ENCODE measurements at places on chromosomes 12 and 14.

GRCh38 chr12:46126050-46126727 lies 135.8 kb upstream of the SCAF11 start:
- peak; percentile 34 for DNase-seq

- no peak for DNase-seq
These were observed 9.8 kb downstream of the CHPT1 start for GRCh38 chr12:101707131-101707782.

DNA sequence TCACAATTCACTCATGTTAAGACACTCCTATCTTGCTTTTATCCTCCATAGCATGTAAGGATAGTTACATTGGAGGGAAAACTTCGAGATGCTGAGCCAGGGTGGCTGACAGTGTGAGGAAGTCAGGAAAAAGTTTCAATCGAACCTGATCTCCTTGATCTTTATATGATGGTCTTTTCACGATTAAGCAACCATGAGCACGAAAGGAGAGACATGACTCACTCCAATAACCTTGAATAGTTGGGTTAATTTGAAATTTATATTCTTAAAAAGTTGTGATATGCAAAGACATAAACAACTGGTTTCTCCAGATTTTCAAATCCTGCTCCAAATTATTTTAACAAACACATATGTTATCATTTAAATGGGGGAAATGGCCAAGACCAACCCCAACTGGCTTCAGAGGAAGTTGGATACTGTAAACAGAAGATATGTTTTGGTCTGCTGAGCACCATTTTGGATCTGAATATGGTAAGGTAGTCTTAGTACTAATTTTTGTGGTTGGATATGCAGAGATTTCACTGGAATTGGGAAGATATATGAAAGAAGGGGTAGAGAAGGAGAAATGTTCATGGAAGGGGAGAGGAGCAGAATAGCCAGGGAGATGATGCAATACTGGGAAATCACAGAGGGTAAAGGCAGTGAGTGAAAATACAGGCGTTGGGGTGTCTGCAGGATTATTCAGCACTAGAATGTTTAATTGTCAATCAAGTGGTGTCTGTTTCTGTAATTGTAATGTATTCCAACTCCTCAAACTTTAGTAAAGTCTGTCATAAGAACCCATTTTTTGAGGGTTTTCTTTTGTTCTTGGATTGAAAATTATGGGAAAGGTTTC lies 185.2 kb upstream of the SLC38A2 start:
- DNase-seq: no peak

DNA sequence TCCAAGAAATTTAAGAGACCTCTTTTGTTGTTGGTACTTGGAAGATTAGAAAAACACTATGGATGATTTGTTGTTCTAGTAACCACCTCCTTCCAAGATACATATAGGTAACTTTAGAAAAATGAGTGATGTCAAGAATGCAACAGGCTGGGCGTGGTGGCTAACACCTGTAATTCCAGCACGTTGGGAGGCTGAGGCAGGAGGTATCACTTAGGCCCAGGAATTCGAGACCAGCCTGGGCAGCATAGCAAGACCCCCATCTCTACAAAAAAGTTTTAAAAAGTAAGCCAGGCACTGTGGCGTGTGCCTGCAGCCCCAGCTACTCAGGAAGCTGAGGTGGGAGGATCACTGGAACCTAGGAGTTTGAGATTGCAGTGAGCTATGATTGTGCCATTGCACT lies 97.8 kb downstream of the PCNX1 start:
- DNase-seq: no peak

DNA sequence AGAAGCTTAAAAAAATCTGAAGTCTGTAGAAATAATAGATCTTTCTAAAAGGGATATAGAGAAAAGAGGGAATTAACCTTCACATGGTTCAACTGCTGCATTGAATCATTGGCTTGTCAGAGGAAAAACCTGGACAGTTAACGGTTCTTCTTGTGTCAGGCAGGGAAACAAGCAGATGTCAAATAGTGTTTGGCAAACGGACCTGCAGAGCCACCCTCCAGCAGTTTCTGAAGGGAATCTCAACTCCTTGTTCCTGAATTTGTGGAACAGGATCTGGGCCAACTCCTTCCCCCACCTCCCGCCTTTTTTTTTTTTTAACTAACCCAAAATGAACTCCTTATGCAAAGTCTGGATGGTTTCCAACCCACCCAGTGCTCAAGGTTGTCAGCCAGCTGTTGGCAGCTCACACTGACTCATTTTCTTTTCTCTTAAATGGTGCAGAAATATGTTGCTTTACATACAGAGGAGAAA lies 187.3 kb downstream of the CAND1 start:
- no peak for DNase-seq

GRCh38 chr14:85987292-85987691 lies 457.3 kb downstream of the FLRT2 start:
- no peak for DNase-seq

DNA sequence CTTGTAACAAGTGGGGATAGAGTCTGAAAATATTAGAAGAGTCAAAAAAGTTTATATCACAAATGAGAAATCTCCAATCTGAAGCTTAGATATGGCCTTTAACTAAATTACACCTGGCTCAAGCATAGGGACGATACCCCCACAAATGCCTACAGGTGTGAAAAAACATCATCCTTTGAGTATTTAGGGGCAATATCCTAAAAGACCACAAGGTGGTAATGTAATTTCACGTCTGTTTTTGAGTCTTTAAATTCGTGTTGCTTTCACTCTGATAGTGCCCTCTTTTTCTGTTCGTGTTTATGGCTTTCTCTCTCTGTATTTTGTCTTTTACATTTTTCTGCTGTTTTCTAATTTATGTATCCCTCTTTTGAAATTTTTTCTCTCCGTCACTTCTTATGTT lies 84.3 kb downstream of the ETNK1 start:
- peak; percentile 62 for DNase-seq

DNA sequence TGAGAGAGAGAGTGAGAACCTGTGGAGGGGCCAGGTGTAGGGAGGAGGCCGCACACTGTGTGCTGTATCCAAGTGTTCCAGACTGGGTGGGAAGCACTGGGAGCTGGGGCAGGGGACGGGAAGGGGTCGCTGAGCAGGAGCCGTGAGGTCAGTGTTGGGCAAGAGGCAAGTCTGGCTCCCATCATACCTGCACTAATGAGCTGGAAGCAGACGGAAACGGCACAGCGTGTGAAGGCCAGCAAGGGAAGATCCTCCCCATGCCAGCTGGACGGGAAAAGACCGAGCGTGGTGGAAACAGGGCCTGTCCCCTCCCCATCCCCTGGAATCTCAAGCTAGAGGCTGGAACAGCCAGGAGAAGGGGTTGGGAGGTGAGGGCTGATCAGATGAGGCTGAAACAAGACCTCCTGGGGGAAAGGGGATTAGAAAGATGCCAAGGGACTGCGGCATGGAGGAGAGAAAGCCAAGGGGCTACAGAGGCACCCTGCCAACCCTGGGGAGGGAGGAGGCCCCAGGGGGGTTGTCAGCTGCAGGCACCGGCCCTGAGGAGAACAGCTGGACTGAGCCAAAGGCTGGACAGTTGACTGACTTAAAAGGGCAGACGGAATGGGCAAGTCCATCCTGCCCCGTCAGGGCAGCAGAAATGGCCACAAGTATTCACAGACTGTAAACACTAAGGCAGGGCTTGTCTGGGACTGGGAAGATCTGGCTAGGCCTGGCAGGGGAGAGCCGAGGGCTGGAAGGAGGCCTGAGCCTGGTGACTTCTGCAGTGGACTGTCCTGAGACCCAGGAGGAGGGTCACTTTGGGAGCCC lies 19.0 kb upstream of the LTBP2 start:
- peak; percentile 62 for DNase-seq

GRCh38 chr12:126898562-126898961 lies 1368.4 kb upstream of the TMEM132C start:
- DNase-seq: no peak

- no peak for DNase-seq
These were observed 9.9 kb upstream of the ACVR1B start for GRCh38 chr12:51941604-51942003.

DNA sequence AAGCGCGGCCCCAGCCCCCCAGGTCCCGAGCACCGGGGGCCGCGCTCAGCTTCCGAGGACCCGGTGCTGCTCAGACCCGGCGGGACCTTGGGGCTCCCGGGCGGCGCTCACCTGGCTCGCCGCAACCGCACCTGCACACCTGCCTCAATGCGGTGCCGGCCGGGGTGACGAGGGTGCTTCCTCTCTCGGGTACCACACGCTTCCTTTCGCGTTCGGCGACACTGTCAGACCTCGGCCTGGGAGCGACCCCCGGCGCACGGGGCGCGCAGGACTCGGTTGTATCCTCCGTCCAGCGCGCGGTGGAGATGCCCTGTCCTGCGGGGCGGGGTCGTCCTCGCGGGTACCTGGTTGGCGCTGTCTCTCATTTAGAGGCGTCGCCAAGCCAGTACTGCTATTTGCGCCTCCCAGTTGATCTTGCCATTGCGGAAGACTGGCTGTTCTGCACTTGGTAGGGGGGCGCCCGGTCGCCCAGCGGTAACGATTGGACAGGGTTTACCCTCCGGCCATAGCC lies 718 bp downstream of the PACS2 start:
- peak; percentile 91 for DNase-seq

DNA sequence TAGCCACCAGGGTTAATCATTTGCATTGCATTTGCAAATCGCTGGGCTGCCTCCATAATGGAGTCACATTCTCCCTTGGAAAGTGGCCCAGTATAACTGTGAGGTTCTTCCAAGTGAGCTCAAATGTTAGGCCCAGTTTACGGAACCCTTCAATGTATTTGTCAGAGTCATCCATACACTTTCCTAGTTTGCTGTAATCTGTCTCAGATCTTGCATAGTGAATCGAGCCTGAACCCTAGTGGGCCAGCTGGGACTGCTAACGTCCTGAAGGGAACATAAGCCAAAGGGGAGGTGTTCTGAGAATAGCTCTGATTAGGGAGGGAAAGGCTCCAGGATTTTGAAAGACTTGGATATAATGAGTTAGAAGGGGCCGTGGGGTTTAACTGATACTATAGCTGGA lies 406.3 kb downstream of the SLC6A15 start:
- DNase-seq: no peak

GRCh38 chr12:24822121-24822899 lies 126.6 kb downstream of the BCAT1 start:
- no peak for DNase-seq

DNA sequence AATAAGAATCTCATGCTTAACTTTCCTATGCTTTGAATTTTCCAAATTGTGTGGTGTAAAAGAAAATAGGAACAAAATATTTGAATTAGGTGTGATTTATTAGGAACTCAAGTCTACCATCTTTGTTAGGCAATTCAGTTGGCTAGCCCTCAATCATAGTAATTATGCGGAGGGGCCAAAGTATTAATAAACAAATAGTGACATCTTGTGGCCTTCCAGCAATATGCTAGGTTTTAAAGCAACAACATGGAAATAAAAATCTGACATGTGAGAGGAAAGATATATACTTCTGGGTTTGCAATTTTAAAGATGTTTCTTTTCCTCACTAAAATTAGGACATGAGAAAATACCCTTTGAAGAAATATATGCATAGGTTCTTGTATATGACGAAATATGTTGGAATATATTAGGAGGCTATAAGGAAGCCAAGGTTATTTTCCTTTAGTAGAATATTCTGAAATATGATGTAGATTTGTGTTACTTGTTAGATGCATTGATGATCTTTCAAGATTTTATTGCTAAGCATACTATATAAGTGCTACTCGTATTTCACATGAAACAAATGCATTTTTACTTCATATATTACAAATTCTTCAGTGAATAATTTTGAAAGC lies 200.4 kb downstream of the PTPRO start:
- DNase-seq: no peak

GRCh38 chr14:66421990-66422946 lies 63.9 kb upstream of the CCDC196 start:
- DNase-seq: no peak

DNA sequence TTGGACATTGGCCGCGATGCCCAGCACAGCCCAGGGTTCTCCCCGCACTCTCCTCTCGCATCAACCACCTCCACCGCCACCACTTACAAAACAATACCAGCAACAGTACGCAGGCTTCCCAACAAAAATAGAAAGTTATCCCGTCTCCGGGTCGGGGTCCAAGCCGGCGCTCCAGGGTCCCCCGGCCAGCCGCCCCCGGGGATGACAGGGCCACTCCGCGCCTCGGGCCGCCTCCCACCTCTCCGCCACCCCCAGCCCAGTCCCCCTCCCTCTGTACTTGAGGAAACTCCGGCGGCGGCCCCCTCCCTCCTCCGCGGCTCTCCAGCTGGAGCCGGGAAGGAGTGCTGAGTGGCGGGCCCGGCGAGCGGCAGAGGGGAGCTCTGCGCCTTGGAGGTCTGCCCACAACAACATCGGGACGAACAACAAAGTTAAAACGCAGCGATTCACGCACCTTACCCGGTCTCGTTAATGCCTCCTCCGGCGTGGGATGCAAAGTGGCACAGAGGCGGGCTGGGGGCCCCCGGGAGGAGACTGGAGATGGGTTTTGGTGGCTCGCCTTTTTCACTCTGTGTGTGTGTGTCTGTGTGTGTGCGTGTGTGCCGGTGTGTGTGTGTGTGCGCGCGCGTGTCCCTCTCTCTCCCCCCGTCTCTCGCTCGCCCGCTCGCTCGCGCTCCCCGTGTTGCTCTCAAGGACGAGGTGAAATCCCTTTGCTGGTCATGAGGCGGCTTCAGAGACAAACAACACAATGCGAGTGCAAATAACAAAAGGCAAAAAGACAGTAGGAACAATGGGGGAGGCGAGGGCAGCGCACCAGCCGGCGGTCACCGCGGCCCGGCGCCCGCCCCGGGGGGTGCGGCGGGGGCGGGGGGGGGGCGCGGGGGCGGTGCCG lies 386.8 kb downstream of the BCAT1 start:
- DNase-seq: peak; percentile 94

DNA sequence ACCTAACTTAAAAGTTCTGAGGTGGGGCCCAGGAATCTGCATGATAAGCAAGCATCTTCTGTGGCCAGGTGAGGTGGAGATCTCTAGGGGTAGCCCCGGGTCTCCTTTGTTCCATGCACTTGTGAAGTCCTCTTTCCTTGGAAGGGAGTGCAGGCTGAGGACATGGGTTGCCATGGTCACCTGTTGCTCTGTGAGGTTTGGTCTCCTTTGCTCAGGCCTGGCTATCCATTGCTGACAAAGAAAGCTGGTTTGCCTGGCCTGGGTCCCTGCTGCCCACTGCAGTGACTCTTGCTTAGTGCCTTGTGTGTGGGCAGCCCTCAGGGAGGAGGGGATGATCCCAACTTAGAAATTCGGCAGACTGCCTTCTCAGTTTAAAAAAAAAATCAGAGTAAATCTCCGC lies 11.1 kb downstream of the NRXN3 start:
- no peak for DNase-seq

GRCh38 chr12:59717436-59717835 lies 121.6 kb downstream of the SLC16A7 start:
- DNase-seq: no peak

DNA sequence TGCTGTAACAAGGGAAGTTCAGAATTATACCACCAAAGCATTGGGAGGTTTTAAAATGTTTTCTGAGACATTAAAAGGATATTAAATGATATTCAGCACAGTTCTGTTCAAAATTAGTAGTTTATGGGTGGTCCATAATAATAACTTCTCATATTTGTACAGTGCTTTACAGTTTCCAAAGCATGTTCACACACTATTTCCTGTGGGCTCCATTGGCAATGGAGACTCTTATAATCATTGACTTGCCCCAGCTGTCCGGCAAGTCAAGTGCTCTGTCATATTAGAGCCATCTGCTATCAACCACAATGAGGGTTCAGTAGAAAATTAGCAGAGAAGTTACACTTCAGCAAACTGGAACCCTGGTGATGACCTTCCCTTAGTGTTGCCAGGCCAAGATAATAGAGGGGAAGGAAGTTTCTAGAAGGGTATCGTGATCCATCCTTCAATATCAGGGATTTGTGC lies 526.6 kb upstream of the CCDC196 start:
- DNase-seq: no peak
